ENCODE measurements at places on chromosomes 13 and 19.

- DNase-seq, result no peak
Measured at GRCh38 chr13:91168386-91168711, 179.1 kb upstream of the MIR17HG start.

DNA sequence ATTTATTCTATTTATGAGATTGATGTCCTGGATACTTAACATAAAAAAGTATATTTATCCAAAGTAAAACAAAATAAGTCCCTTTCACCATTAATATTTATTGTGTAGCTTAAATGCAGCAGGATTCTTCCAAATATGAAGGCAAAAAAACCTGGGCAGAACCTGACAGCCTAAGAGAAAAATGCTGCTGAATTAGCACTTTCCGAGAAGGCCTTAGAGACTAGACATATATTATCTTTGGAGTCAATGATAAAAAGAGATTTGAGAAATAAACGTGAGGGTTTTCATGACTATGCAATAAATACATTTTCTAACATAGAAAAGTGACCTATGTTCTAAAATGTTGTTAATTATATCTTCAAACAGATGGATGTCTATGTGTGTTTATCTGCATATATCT, 566.9 kb downstream of the PCDH9 start:
- no peak for DNase-seq

- no peak for DNase-seq
Measured at GRCh38 chr13:113557013-113557412, 27.5 kb upstream of the TFDP1 start.

DNA sequence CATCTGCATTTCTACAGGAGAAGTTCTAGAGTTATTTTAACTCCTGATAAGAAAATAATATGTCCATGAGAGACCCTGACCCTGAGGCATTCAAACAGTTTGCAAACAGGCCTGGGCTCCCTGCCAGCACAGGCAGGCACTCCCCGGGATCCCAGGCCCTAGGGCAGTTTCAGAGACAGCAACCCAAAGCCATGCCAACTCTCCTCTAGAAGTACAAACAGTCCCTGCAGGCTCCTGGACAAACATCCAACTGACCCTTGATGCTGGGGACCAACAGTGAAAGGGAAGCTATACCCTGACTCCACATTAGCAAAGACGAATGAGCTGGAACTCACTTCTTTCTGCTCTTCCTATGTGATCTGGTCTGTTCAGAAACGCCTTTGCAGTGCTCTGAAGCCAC, 44.8 kb downstream of the CCDC70 start:
- DNase-seq, result no peak

- DNase-seq, result no peak
Measured at GRCh38 chr13:111614613-111615012, 294.2 kb downstream of the TEX29 start.

GRCh38 chr13:106899442-106899841, 331.5 kb upstream of the ARGLU1 start:
- no peak for DNase-seq

GRCh38 chr19:19460761-19461265, 54.5 kb downstream of the TSSK6 start:
- no peak for DNase-seq

GRCh38 chr19:47019431-47020041, at the start of gene NPAS1:
TSS of gene NPAS1 (plus strand) at chr19:47019837. CDS start at chr19:47021048, 1,211 bp downstream.
- DNase-seq, result no peak

DNA sequence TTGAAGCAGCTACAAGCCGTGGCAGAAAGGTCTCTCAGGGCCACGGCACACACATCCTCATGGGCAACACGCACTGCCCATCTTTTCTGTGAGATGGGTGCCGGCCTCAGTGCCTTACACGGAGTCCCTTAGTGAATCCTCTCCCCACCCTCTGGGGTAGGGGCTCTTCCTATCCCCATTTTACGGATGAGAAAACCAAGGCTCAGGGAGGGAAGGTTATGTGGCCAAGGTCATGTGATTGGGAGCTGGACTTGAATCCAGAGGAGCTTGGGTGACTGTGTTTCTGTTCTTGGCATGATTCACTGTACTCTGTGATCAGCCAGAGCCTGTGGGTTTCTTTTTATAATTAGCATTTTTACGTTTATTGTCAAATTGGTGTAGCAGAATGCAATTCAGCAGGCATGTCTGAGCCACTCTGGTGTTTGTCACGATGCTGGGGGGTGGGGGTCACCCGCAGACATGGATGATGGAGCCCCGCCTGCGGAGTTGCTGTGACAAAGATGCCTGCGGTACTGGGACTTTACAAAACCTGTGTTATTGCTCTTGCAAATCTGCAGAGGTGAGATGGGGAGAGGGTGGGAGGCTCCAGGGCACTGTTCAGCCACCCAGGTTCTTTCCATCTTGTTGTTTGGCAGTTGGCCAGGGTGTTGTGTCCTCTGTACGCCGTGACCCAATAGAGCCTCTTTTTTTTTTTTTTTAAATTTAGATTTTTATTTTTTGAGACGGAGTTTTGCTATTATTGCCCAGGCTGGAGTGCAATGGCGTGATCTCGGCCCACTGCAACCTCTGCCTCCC, 4.5 kb downstream of the SCN1B start:
- no peak for DNase-seq

- no peak for DNase-seq
Measured at GRCh38 chr19:50515168-50515561, 1.5 kb upstream of the ASPDH start.

GRCh38 chr13:41621716-41622431, 164.5 kb downstream of the RGCC start:
- DNase-seq, result no peak

DNA sequence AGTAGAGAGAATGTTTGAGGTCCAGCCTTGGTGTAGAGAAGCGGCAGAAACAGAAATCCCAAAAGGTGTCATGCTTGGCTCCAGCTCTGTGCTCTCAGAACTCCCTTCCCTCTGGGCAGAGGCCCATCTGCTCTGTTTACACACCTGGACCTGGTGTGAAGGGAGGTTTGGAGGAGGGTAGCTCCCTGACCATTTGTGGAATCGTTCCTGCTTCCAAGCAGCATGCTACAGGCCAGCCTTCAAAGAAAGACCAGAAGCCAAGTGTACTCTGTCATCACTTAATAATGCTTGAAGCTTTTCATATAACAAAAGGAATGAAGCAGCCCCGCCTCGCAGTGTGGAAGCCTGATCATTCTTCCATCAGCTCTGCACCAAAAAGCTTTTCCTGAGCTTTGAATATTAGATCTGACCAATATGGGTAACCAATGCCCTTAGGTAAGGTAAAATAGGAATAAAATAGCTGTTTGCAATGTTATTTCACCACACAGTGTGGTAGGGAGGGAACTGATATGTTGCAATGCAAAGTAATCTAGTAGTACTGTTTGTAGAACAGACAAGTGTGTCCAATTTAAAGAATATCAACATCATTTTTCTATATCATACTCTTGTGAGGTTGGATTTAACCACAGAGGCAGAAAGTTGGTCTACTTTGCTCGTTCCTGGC, 63.3 kb downstream of the ZIC5 start:
- DNase-seq, result no peak

DNA sequence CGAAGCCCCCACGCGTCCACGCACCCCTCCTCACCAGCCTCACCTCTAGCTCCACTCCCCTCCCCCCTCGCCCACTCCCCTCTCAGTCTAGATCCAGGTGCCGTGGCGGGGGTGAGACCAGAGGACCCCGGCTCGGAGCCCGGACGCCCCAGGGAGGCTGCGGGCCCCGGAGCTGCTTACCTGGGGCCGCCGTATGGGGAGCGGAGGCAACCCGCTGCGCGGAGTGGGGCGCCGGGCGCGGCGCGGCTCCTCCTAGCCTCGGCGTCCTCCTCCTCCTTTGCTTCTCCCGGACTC, 353 bp downstream of the ENOX1 start:
- DNase-seq, result no peak

- DNase-seq, result no peak
Measured at GRCh38 chr13:60572855-60573254, 175.8 kb downstream of the TDRD3 start.

GRCh38 chr19:4693078-4693350, 22.9 kb upstream of the MYDGF start:
- no peak for DNase-seq

DNA sequence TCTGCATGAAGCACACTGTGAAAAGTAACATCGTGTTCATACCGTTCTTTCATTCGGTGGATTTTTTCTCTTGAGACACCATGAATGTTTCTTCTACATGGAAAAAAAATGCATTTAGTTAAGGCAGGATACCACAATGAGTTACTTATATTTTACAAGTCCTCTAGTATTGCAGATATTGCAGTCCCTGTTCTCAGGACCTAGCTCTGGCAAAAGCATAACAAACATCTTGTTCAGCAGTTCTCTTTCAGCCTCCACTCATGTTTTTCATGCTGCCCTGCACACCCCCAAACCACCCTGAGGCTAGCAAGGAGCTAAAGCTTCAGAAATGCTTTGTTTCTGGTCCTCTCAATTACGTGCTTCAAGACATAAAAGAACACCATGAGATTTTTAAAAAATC, 24.8 kb downstream of the N4BP2L1 start:
- DNase-seq, result no peak

DNA sequence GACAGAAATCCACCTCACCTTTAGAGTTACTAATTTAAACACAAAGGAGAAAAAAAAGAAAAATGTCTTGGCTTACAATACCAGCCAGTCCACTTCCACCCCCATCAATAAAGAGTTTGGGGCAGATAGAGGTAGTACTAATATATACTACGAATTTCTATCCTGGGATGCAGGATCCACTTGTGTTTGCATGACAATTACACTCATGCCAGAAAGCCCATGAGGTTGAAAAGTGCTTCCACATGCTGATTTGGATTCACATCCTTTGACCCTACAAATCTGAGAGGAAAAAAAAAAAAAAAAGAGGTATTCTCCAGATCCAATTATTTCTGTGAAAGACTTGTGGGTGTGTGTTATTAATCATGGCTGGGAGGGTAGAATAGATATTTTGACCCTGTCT, 335.2 kb downstream of the SLITRK1 start:
- DNase-seq, result no peak

DNA sequence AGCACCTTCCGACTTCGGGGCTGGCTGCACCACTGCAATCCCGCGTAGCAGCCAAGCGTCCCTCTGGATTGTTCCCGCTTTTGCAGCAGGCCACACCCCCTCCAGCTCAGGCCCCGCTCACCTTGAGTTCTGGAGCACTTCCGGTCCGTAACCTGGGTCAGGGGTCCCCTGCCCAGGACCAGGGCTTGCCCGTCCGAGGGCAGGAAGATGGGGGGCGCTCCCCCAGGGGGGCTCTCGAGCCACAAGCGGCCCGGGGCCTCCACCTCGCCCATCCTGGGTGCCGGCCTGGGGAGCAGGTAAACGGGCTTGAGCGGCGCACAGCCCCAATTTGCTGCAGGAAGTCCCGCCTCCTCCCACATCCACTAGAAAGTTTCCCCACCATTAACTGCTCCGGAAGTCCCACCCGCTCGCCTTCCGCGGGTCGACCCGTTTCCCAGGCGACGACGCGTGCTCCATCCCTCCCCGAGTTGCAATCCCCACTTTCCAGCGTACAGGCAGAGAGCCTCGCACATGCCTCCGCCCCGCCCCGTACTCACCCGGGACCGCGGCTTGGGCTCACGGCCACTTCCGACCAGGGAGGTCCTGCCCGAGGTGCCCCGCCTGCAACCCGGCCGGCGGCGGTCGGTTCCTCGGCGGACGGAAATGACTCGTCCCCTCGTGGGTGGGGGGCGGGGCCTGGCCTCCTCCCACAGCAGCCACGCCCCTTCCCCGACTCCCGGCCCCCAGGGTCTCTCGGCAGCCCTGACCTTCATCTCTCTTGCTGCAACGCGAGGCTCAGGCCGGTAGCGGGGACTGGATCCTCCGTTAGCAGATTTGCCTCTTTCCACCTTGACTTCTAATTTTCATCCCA, at the start of gene PNKP:
PNKP (minus strand) TSS at position 644 of the 850 bp plus-strand sequence; CDS start at position 272, 372 bp downstream.
- no peak for DNase-seq

GRCh38 chr13:27913160-27913559, 6.6 kb upstream of the PDX1 start:
- DNase-seq, result no peak

DNA sequence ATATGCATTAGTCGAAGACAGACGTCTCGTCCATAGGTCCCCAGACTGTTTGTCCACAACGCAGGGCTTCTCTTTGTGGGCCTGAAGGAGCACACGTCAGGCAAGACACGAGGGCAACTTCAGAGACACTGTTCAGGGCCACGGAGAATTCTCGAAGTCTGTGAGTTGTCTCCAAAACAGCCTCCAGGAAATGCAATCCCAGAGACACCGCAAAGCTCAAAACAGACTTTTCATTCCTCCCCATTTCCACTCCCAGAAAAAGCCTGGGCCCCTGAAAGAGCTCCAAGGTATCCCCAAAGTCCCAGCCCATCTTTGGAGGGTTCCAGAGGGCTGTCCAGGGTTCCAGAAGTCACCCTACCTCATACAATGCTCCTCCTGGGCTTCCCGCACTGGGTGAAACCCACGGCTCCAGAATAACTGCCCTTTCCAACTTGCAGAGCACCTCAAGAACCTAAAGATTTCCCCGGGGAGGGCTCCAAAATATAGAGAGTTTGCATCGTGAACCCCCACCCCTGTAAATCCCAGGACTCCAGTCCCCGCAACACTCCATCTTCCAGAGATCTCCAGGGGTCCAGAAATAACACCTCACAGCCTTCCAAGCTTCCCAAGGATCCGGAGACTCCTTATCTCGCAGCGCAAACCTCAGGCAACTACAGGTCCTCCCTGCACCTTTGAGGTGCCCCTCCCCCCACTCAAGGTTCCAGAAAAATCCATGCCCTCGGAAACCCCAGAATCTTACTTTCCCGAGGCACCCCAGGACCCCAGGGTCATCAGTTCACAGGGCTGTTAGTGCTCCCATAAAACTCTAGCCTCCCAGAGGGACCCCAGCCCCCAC, 687 bp upstream of the FTL start:
- DNase-seq, result no peak

DNA sequence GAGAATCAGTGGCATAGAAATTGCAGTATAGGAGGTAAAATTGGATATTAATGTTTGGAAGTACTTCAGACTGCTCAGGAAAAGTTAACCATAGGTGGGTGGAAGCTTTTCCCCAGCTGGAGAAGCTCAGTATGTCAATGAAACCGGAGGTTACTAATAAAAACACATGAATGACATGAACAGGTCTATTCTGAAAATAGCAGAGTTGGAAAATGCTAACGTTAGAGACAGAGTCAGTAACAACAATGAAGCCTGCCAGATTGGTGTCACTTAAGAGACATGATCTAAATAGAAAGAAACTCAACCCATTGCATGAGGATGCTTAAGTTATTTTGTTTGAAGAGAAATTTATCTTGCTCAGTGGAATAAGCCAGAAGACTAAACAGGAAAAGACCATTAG, 364.5 kb downstream of the DNAJC15 start:
- DNase-seq, result no peak

DNA sequence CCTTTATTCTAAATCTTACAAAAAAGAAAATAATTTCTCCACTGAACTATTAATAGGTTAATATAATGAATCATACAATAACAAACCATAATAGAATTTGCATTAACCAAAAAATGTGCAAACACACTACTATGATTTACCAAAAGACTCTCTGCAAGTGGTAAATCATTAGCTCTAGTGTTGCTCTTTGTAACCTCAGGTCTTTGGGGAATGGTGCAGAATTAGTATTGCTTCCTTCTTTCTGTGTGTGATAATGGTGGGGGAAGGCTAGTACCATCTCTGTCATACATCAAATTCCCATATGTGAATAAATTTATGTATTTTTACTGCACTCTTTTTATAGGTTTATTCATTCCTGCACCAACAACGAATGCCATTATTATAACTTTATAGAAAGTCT, 105.1 kb downstream of the COG6 start:
- DNase-seq, result no peak

GRCh38 chr13:30847650-30848307, 58.3 kb upstream of the MEDAG start:
- DNase-seq, result no peak

- DNase-seq, result no peak
Measured at GRCh38 chr13:80695841-80696240, 354.9 kb upstream of the SPRY2 start.

- DNase-seq, result no peak
Measured at GRCh38 chr13:110186231-110186855, 120.6 kb downstream of the COL4A1 start.

All from cerebellar nuclear complex (tissue), 1 donor.